ENCODE measurements at places on chromosomes 2 and 18.
A peak's percentile ranks its signal among the peaks of the same experiment; 100 is the strongest.

DNA sequence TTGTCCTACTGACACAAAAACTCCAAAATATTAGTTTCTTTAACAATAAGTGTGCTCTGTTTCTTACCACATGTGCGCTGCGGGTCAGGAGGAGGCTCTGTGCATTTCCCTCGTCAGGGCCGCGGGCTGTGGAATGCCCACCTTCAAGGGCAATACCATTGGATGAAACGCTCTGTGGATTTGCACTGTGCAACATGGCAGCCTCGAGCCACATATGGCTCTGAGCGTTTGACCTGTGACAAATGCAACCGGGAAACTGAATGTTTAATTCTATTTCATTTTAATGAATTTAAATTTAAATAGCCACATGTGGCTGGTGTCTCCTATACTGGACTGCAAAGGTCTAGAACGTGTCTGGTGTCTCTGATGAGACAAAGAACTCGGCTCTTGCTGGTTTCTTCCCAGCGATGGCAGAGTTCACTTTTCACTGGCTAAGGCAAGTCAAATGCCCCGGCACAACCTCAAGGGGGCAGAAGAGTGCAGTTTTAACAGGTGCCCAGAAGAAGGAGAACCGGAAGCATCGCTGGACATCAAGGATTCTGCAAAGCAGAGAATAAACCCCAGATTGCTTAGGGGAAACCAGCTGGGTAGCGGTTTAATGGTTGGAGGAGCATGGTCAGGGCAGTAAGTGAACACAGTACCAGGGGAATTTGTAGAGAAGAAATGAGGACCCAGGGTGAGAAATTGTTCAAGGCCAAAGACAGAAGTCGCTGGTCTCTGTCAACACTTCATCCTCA, 37.0 kb upstream of the TMEM18 start:
- DNase-seq, result peak; percentile 65

- no peak for DNase-seq
These were observed 208.9 kb downstream of the LPIN1 start for GRCh38 chr2:11955314-11955713.

DNA sequence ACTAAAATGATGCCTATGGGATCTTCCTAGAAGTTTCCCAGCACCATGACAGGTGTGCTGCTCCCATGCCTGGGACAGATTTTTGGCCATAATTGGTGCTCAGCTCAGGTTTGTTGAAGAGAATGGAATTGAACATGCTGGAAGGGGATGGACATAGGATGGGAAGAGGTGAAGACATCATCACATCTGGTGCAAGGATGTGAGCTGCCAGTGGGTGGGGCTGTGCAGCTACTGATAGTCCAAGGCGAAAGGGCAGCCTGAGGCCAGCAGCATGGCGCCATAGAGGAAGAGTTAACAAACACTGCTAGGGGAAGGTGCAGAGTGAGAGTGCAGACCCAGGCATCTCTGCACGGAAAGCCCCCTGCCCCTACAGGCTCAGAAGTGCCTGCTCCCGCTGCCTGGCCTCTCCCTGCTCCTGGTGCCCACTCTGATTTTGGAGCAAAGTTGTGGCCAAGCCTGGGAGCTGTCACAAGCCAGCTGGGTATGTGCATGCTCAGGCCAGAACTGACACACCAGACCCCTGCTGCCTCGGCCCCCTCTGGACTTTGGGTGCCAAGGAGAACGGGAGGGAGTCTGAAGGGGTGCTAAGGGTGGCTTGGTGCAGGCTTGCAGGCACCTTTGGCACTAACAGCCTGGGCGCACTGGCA, 178.6 kb downstream of the ZBTB7C start:
- peak; percentile 92 for DNase-seq

DNA sequence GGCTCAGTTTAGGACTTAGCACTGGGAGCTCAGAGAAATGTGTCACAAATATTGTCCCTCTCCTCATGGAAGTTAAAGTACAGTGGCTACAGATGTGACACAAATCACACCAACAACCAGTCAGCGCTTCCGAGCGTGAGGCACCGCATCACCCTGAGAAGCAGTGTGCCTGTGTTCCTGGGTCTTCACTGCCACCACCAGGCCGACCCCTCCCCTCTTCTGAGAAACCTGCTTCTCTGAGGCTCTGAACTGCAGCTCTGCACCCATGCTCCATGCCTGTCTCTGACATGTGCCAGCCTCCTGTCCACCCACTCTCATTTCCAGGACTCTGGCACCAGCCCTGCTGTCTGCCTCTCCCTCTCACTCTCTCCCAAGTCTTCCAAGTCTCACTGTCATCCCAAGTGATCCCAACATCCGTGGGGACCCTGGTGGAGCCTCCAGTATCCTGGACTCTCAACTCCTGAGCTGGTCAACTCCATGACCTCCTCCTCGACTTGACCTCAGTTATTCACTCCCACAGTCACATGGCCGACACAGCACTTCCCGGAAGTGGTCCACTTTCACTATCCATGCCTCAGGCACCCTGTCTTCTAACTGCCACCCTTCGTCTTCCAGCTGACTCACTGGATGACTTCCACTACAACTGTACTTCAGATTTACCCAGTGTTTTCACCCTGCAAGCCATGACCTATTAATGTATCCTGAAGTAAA, 73.5 kb downstream of the FBXO15 start:
- no peak for DNase-seq

DNA sequence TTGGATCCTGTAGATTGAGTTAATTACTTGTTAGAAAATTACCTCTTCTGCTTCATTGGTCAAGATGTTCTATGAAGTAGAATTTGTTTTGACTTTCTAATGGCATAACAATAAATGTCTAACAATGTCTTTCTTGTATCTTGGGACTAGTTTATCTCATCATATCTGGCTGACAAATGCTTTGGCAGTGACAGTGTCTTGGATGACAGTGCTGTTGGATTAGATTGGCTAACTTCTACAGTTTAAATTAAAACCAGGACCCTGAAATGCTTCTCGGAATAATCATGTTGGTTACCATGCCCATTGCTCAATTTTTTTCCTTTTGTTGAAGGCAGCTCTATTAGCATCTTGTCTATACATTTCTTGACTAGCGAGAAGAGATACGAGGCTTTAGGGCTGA, 176.9 kb downstream of the PARD3B start:
- no peak for DNase-seq

DNA sequence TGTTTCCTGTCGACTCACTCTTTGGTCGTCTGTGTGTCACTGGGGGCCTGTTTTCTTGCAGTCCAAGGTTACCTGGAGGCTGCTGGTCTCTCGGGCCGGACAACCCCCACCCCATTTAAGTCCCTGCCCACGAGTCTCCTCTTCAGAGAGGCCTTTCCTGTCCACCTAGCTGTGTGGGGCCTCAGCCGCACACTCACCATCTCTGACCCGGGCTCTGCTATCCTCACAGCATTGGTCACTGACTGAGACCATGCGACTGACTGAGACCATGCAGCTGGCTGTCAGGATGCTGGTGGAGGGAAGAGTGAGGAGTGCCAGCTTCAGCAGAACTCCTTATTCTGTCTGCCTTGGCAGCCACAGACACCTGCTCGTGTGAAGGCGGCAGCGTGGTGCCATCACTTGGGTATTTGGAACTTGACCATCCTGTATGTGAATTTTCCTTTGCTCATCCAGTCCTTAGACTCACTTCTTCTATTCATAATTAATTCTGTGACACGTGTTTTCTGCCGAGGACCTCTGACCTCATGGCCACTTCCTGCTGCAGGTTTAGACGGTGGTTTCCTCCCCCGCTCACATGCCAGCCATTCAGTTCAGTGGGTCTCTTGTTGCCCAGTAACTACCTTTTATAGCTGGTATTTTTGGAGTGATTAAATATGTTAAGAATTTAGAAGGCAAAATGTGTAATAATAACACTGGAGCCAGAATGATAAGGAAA, 47.5 kb upstream of the ASB1 start:
- no peak for DNase-seq
